GM12865 (cell line): ENCODE measurements at places on chromosomes 4 and X.
A peak's percentile ranks its signal among the peaks of the same experiment; 100 is the strongest.

DNA sequence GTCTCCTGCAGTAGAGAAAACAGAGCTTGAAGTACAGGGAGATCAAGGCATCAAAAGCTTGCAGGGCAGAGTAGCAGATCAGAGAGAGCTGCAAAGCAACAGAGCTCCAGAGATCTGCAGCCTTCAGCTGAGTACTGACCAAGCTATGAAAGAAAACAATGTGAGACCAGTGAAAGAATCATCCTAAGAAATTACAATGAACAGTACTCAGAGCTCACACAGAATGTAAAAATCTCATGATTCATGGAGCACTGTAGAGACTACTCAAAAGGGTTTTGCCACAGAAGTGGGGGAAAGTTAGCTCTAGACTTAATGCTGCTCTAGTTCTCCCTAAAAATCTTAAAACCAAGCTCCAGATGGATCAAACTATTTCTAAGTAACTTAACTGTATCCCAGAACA lies 80.0 kb upstream of the MAB21L2 start:
- DNase-seq: no peak

DNA sequence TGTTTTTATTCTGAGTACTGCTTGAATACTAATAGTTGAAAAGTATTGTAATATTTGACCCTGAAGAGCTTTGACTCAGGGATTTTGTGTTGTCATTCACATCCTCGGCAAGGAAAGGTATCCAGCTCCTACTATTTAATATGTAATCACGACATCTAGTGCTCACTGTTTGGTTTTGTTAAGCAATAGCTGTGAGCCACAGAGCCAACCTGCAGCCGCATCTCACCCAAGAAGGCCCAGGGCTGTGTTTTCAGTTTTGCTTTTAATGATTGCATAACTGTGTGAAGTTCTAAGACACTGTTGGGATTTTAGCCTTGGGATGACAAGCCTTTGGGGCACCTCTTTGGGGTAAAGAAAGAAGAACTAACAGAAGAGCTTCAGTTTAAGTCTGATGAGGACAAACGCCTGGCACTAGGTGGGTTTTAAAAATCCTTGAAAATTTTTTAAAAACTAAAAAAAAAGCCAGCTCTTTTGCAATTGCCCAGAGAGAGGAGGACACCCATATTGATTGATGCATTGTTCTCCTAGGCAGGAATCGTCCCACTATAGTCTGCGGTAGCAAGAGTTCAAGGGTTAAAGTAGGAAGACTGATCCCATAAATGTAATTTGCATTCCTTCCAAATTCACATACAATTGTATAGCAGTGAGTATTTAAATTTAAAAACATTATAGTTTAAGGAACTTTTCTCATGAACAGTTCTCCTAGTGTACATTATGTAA lies 157.8 kb downstream of the RELL1 start:
- DNase-seq: no peak

- DNase-seq: peak; percentile 19
Observed at GRCh38 chr4:140330311-140330900, 43.0 kb upstream of the SCOC start.

- no peak for DNase-seq
Observed at GRCh38 chr4:72887152-72887551, 182.4 kb downstream of the COX18 start.

GRCh38 chr4:140252742-140253555 lies 99.0 kb upstream of the MAML3 start:
- DNase-seq: peak; percentile 40

GRCh38 chr4:137651128-137651527 lies 118.8 kb upstream of the PCDH18 start:
- no peak for DNase-seq

DNA sequence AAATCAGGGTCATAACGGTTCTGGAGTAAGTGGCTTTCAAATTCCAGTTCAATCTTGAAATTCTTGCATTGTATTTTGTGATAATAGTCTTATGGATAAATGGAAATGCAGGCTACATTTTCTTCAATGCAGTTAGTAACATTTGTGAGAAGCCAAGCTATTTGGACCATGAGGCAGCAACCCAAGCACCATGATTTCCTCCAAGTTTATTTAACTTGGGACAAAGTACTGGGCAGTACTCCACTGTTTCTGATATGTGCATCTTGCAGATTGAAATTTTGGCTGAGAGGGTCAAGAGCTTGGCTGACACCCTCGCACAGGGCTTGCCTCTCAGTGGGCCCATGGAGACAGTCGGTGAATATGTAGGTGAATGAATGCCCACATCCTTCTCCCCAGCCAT lies 39.9 kb downstream of the CNGA2 start:
- DNase-seq: no peak

GRCh38 chr4:53189011-53189410 lies 176.8 kb downstream of the SCFD2 start:
- DNase-seq: no peak

DNA sequence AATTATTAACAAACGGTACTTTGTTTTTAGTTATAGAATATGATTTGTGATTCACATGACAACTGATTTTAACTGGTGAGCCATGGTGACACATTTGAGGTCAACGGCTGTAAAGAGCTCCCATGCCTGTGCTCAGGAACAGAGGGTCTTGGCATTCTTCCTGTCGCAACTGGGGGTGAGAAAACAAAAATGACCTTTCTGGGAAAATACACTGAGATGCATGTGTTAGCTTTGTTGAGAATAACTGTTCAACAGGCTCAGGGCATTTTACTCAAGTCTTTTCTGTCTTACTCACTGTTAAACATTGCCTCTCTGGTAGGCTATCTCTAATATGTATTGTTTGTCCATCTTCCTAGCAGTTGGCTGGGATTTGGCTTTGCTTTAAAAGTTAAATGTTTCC lies 57.1 kb upstream of the HPGD start:
- no peak for DNase-seq

DNA sequence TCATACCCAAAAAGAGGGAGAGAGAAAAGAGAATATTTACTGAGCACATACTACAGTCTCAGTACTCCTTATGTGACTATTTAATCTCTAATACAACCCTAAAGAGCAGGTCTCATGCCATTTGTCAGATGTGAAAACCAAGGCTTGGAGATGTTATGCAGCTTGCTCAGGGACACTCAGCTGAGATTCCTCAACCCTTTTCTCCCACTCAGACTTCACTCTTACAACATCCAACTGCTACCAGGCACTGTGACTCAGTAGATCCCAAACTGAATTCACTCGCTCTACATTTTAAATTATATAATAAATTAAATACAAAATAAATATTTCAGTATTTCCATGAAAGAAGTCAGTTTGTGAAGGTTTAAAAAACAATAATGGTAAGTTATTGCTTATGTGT lies 53.7 kb downstream of the TSPAN5 start:
- DNase-seq: no peak

- DNase-seq: no peak
Observed at GRCh38 chr4:41144812-41145211, 69.5 kb downstream of the APBB2 start.

DNA sequence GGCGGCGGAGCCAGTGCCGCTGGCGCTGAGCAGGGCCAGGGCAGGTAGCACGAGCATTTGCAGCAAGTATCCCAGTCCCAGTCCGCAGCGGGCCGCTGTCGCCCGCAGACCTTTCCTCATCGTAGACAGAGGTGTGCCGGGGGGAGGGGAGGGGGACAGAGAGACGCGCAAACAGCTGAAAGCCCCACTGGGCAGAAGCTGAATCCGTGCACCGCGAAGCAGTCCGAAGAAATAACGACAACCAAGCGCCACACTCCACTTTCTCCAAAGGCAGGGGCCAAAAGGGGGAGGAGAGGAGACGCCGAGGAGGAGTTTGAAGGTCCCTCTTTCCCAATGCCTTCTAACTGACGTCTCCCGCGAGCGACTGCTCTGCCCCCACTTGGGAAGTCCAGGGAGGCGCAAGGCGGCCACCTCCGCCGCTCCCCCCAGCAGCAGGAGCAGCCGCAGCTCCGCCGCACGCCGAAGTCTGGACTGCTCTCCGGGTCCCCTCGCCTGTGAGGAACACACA lies at the start of gene UNC5C:
UNC5C (minus strand) TSS at position 236 of the 508 bp plus-strand sequence.
- peak; percentile 4 for DNase-seq

DNA sequence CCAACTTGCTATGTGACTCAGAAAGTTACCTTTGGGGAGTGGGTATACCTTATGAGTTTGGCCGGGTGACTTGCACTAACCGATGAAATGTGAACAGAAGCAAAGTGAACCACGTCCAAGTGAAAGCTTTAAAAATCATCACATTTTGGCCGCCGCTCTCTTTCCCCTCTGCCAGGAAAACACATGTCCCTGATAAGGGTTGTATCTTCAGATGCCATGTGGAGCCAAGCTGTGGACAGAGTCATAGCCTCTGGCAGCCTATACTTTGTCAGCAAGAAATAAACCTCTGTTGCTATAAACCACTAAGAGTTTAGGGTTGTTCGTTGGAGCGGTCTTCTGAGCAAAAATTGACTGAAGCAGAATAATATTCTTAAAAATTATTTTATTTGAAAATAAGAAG lies 92.3 kb downstream of the PRDM5 start:
- DNase-seq: no peak

- no peak for DNase-seq
Observed at GRCh38 chr4:113555868-113556267, 205.7 kb downstream of the CAMK2D start.

GRCh38 chr4:151323667-151324066 lies 1.7 kb downstream of the SH3D19 start:
- no peak for DNase-seq

DNA sequence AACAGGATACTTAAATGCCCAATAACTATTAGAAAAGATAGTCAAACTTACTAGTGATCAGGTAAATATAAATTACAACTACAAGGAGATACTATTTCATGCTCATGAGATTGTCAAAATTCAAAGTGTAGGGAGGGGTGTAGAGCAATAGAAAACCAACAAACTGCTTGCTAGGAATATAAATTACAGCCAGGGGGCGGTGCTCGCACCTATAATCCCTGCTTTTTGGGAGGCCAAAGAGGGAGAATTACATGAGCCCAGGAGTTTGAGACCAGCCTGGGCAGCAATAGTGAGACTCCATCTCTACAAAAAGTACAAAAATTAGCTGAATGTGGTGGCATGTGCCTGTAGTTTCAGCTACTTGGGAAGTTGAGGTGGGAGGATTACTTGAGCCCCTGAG lies 556.5 kb upstream of the NR3C2 start:
- DNase-seq: peak; percentile 16

- DNase-seq: no peak
Observed at GRCh38 chrX:77167993-77168392, 279.2 kb upstream of the FGF16 start.

- no peak for DNase-seq
Observed at GRCh38 chr4:151862766-151863165, 102.0 kb upstream of the GATB start.

DNA sequence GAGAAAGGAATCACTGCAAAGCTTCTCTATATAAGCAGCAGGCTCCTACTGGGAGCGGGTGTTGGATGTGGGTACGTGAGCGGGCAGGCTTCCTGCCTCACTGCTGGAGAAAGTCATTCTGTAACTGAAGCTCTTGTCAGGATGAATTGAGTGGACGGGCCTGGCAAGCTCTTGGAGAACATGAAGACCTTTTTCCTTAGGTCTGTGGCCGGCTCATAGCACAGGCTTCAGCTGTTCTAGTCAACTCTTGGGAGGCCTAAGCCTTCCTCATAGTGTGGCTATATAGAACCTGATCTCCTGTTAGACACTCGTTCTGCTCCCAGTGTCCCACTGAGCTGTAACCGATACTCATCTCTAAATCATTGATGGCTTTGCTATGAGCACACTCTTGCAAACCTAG lies 108.2 kb upstream of the GPC4 start:
- DNase-seq: no peak

DNA sequence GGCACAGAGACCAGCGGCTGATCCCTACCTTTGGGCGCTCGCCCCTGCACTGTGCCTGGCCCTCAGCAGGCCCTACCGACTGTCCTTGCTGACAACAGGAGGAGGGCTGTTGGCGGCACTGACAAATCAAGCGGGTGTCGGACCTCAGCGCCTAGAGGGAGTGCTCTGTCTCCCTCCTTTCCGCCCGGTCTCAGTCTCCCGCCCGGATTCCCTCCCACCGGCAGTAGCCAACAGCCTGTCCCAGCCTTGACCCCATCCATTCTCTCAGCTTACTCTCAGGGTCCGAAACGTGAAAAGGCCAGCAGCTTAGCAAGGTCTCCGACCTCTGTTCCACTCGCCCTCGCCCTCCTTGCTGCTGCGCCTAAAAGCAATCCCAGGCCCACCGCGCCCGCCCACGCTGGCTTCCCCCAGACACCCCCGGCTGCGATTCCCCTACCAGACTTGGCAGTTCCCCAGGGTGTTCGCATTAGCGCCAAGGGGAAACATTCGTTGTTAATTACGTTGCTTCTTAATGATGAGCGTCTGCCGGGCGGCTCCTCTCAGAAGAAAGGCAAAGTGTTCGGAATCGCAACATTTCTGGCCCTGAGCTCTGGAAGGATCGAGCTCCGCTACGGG lies 96.2 kb downstream of the SOWAHB start:
- no peak for DNase-seq

GRCh38 chrX:149296092-149296491 lies 209.0 kb downstream of the IDS start:
- no peak for DNase-seq

GRCh38 chr4:41784191-41784979 lies 35.9 kb upstream of the PHOX2B start:
- DNase-seq: no peak

DNA sequence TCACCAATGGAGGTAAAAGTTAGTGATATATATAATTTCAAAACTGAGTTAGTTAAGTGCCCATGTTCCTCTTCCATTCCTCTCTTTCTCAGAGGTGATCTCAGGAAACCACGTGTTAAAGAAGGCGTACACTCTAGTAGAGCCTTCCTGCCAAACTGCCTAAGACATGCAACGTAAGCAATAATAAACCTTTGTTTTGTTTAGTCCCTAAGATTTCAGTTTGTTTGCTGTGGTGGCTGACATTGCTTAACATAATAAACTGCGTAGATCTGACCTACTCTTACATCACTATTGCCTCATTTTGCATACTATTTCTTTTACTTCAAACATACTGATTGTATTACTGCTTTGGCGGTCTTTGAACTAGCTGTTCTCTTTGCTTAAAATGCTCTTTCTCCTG lies 99.2 kb downstream of the JADE1 start:
- no peak for DNase-seq

- no peak for DNase-seq
Observed at GRCh38 chr4:128384091-128384520, 96.5 kb upstream of the PGRMC2 start.

DNA sequence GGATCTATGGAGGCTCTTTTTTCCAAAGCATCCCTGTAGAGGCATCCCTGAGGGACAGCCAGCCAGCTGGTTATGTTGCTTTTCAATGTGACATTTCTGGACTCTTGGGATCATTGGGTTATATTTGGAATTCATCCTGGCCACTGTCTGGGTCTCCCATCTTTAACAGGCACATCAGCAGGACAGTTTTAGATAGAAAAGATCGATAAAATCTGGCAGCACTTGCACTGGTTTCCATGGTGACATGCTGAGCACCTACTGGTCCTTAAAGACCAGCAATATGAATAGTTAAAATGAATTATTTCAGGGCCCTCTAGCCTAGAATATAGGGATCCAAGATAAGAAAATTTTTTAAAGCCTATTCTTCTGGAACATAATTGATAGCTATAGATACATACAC lies 151.6 kb downstream of the KDR start:
- no peak for DNase-seq

DNA sequence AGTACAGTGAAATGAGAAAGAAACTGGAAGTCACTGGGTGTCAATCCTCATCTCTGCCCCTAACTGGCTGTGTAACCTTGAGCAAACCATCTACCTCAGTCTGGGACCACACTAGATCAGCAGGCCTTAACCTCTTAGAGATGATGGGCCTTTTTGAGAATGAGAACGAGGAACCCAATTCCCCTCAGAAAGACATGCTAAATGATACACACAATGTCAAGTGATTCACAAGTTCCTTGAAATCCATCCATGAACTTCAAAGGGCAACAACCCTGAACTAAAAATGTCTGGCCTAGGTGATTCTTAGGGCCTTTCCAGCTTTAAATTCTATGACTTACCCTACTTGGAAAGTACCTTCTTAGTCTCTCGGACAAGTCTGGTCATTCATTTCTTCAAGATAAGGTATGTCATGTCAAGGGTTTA lies 47.4 kb downstream of the ACSL4 start:
- peak; percentile 18 for DNase-seq
